ENCODE measurements at places on chromosomes 13 and 19.

- DNase-seq, result peak; percentile 29
Measured at GRCh38 chr19:5340637-5341447, at the start of gene PTPRS. PTPRS (minus strand) TSS chr19:5340812; CDS start chr19:5286140, 54,672 bp downstream.

DNA sequence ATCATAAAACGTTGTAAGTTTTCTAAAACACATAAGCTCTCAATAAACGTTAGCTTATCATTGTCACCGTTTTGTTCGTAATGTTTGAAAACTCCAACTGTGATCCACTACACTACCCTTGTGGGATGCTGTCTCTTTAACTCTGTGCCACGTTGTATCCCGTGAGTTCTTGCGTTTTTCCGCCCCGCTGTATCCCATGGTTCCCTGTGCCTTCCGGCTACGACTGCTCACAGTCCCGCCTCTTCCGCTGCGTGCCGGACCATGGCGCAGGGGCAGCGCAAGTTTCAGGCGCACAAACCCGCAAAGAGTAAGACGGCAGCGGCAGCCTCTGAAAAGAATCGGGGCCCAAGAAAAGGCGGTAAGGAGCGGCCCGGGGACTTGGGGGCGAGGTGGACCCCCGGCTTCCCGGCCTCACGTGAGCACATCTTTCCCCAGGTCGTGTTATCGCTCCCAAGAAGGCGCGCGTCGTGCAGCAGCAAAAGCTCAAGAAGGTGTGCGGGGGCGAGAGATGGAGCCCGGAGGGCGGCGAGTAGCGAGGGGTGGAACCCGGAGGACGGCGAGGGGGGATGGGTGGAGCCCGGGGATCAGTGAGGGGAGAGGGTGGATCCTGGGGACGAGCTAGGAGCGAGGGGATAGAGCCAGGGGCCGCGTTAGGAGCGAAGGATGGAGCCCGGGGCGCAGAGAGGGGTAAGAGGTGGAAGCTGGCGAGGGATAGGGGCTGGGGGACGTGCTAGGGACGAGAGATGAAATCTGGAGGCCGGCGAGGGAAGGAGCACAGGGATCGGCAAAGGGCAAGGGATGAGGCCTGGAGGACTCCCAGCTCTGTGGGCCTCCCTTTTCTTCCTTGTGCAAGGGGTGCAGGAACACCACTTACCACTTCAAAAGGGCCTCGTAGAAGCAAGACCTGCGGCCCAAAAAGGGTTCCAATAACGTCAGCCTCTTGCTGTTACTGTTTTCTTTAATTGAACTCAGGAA is at the start of gene C19orf53:
Gene C19orf53 (plus strand): TSS at position 240 of the 975 bp plus-strand sequence. CDS start 22 bp downstream, at position 262.
- DNase-seq, result peak; percentile 79

DNA sequence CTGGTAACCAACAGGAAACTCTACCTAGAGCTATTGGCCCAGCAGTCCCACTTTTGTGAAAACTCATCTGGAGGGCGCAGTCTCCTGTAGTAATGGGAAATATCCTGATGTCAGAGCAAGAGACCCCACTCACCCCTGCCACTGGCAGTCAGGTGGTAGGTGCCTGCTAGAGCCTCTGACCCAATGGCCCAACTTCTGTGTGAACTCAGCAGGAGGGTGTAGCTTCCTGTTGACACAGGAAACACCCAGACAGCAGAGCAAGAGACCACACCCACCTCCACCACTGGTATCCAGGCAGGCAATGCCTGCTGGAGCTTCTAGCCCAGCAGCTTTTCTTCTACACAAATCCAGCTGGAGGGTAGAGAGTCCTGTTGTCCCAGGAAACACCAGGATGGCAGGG is 1176.8 kb upstream of the PRR20A start:
- DNase-seq, result no peak

GRCh38 chr19:39053276-39054090 is 21.1 kb upstream of the FBXO27 start:
- DNase-seq, result no peak

DNA sequence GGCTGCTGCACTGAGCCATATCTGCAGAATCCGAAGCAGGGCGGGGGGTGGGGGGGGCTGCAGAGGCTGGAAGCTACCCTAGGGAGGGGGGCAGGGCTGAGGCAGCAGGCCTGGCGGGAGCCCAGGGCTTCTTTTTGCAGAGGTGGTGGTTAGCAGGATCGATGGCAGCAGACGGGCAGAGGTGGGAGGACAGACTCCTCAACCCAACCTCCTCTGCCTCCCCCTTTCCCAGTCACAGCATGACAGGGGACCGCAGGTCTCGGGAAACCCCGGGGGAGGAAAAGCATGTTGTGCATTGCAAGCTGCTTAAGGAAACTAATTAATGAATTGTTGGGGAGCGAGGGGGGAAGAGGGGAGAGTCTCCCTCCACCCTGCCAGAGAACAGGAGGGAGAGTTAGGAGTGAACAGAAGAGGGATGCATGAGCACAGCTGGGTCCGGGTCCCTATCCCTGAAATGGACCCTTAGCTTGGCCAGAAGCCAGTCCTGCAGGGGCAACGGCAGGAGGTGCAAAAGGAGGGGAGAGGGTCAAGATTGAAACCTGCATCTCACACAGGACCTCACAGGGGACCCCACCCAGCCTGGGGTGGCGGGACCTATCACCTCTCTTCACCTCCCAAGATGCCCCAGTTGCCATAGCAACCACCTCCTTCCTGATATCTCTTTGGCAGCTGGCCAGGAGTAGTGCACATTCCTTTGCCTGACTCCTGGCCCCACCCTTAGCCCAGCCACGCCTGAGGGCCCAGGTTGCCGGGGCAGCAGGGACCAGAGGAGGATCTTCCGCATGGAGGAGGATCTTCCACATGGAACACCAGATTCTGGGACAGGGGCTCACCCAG is 1.8 kb downstream of the FXYD7 start:
- no peak for DNase-seq

GRCh38 chr19:50790396-50790795 is at the start of gene ACP4:
ACP4 (plus strand) TSS chr19:50790415; CDS start chr19:50790415, 0 bp downstream.
- no peak for DNase-seq

DNA sequence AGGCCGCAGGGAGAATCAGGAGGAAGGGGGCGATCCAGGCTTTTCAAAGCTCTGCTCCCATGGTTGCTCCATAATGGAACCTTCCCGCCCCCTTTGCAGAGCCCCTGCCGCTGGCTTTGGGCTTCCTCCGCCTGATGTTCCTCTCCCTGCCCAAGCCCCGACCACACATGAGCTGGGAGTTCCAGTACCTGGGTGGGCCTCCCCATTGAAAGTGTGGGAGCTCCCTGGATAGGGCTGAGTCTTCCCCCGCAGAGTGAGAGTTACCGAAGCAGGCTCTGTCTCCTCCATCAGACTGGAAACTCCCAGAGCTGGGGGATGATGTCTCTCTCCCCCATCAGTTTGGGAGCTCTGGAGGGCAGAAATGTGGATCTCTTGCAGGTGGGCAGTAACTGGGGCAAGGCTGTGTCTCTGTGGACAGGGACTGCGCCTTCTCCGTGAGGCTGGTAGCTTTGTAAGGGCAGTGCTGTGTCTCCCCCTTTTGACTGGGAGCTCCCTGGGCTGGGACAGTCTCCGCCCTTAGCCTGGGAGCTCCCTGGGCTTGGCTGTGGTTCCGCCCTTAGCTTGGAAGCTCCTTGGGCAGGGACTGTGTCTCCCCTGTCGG is 722 bp downstream of the DCAF15 start:
- DNase-seq, result no peak

DNA sequence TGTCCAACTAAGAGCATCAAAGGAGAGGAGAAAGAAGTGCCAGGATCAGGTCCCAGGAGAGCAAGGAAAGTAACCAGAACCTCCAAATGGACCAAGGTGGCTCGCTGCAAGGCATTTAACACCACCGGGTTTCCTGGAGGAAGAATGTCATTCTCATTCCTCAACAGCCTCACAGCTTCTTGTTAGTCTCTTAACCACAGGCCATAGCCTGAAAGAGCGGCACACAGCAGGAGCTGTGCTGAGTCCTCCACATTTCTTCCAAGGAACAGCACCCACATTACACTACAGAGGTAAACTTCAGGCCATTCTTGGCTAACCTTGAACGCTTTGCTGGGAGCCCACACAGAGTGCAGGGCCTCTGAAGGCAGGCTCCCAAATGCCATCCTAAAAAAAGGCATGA is 23.6 kb downstream of the DOCK9 start:
- DNase-seq, result no peak

DNA sequence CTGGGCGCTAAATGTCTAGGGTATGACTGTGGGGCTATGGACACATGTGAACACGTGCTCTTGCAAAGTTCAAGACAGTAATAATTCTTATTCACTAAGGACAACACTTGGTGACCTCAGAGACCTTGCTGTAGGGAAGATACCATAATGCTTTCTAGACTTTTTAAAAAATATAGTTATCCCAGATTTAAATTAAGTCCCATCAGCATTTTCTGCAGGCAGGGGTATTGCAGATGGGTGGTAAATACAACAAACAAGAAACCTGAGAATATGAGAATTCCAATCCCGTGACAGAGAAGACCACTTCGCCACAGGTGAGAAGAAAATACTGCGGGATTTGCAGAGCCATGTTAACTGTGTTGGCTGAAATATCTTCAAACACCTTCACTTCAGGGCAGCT is 65.2 kb downstream of the SLC15A1 start:
- no peak for DNase-seq

DNA sequence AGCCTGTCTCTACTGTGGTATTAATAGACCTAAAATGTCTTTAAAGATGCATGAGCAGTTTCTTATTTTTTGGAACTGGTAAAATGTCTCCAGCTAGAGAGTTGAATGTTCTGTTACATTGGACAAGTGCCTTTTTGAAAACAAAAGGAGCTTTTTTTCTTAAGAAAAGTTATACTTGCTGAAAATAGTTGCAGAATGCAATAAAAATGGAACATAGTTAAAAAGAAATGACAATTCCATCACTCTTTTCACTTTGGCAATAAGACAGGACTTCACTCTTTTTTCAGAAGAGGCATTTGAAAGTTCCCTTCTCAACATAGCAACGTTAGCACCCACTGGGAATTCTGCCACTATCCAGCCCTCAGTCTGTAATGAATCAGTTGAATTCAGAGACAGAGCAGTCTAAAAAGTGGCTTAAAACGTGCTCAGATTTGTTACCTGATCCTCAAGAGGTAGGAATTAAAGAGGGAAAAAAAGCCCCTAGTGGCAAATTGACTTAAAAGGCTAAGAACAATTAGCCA is 10.1 kb downstream of the RGCC start:
- DNase-seq, result no peak

Data from stimulated activated CD4-positive, alpha-beta T cell treated with anti-CD3 and anti-CD28 coated beads, Interleukin-2, amount 100 ng/mL, for 4 hours (primary cell).